ENCODE measurements at places on chromosomes 16 and 17.

GRCh38 chr17:57442401-57442823, 186.1 kb downstream of the MSI2 start:
- no peak for ATAC-seq

GRCh38 chr17:17889922-17890321, 53.1 kb upstream of the SREBF1 start:
- ATAC-seq: no peak

DNA sequence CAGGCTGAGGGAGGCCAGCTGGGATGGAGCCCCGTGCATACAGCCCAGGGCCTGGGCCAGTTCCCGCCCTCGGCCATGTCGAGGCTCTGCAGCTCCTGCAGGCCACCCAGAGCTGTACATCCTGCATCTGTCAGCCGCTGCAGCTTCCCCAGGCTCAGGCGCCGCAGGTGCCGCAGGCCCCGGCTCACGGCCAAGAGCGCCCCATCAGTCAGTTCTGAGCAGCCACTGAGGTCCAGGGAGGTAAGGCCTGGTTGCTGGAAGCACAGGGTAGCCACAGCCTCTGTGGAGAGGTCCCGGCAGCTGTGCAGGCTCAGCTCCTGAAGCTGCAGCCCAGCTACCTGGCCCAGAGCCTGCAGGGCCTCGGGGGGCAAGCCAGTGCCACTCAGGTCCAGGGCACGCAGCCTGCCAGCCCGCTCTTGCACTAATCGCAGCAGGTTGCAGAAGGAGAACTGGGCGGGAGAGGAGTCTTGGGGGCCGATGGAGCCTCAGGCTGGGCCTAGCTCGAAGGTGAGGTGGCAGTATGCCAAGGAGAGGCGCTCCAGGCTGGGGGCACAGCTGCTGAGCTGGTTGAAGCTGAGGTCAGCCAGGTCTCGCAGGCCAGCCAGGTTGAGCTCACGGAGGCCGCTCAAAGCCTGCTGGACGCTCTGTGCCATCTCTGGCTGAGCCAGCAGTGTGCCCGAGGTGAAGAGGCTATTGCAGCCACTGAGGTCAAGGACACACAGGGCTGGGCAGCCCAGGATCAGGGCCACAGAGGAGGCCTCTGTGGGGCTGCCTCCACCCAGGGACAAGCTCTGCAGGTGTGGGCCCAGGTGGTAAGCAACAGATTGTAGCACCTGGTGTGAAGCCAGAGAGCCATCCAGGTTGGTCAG, 11.4 kb downstream of the ELMO3 start:
- ATAC-seq: no peak

DNA sequence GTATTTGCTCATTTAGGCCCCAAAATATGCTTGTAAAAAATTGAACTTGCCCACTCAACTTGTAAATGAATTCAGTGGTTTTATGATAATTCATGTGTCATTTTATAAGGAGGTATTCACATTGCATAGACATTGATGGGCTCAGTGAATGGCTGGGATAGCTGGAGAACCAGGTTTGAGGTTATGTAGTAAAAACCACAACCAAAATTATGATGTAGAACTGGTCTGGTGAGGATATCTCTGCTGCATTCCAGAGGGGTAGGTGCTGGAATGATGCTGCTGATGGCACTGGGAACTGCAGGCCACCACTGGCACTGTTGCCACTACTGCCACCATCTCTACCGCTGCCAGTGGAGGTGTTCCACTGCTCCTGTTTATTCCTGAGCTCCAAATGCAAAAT, 21.5 kb upstream of the RABEP1 start:
- ATAC-seq: no peak

GRCh38 chr17:19378416-19379360, at the start of gene MAPK7:
TSS of gene MAPK7 (plus strand) at chr17:19378498. CDS start at chr17:19378901, 403 bp downstream.
- ATAC-seq: peak; percentile 5

DNA sequence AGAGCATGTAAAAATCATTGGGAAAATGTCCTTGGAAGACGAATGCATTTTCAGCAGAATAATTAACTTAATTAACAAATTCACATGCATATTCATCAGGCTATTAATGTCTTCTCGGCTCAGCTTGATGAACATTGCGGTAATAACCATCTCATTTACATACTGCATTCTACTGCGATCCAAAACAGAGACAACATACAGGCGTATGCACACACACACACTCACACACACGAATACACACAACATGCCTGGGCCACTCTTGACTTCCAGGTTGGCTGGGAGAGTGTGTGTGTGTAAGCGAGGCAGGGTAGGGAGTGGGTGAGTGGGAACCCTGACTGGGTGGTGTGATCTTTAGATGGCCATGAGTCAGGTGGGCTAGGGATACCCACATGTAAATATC, 44.7 kb downstream of the NEUROD2 start:
- no peak for ATAC-seq

DNA sequence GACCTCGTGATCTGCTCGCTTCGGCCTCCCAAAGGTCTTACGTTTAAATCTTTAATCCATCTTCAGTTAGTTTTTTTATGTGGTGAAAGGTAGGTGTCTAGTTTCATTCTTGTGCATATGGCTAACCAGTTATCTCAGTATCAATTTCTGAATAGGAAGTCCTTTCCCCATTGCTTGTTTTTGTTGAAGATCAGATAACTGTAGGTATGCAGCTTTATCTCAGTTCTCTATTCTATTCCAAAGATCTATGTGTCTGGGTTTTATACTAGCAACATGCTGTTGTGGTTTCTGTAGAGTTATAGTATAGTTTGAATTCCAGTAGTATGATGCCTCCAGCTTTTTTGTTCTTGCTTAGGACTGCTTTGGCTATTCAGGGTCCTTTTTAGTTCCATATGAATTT, 65.2 kb downstream of the TNFRSF13B start:
- peak; percentile 85 for ATAC-seq

GRCh38 chr17:2384439-2385127, 16.3 kb downstream of the MNT start:
- ATAC-seq: no peak

GRCh38 chr16:69848637-69849545, 86.8 kb downstream of the WWP2 start:
- no peak for ATAC-seq

- no peak for ATAC-seq
Measured at GRCh38 chr17:28470266-28470913, 3.1 kb upstream of the SLC13A2 start.

- no peak for ATAC-seq
Measured at GRCh38 chr16:67389911-67390815, 3.1 kb downstream of the TPPP3 start.

DNA sequence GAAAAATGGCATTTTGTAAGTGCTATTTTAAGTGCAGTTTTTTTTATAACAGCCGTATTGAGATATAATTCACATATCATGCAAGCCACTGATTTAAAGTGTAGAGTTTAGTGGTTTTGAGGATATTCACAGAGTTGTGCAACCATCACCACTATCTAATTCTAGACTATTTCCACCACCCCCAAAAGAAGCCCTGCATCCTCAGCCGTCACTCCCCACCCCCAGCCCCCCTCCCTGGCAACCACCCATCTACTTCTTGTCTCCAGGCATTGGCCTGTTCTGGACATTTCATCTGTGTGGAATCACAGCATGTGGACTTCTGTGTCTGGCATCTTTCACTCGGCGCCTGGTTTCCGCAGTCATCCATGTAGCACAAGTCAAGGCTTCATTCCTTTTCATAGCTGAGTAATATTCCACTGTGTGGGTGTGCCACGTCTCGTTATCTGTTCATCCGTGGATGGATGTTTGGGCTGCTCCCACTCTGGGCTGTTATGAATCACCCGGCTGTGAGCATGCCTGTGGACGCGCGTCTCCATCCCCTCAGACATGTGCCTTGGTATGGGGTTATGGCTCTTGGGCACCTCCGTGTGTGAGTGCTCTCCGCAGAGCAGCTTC, 138.4 kb upstream of the CIBAR2 start:
- ATAC-seq: no peak

DNA sequence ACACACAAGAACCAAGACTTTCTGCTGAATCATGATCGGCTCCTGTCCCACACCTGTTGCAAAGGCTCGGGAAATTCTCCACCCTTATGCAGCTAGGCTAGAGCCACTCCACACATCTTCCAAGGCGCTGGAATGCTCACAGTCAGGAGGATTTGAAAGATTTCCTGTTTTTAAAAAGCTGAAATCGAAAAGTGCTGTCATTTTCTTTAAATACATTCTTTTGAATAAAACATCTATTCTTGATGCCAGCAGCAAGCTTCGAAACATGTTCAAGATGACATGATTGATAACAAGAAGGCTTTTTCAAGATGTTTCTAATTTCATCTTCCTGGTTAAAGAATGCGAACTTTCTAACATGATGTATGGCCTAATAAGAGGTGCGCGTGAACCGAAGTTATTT, 219.7 kb upstream of the CDH5 start:
- no peak for ATAC-seq

DNA sequence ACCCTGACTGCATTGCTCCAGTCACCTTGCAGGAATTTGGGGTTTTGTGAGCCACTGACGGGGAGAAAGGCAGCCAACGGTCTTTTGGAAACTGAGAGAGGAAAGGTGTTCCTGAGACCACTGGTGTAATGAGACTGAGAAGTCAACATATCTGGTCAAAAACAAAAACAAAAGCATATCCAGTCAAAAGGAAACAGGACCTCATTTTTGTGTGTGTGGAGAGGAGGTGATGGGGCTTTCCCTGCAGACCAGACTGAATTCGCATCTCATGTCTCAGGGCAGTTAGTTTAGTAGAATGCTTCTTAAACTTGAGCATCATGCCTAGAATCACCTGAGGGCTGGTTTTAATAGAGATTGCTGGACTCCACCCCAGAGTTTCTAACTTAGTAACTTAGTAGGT, 198.4 kb downstream of the COPRS start:
- ATAC-seq: no peak

GRCh38 chr17:11245187-11245586, 4.2 kb downstream of the SHISA6 start:
- ATAC-seq: no peak

DNA sequence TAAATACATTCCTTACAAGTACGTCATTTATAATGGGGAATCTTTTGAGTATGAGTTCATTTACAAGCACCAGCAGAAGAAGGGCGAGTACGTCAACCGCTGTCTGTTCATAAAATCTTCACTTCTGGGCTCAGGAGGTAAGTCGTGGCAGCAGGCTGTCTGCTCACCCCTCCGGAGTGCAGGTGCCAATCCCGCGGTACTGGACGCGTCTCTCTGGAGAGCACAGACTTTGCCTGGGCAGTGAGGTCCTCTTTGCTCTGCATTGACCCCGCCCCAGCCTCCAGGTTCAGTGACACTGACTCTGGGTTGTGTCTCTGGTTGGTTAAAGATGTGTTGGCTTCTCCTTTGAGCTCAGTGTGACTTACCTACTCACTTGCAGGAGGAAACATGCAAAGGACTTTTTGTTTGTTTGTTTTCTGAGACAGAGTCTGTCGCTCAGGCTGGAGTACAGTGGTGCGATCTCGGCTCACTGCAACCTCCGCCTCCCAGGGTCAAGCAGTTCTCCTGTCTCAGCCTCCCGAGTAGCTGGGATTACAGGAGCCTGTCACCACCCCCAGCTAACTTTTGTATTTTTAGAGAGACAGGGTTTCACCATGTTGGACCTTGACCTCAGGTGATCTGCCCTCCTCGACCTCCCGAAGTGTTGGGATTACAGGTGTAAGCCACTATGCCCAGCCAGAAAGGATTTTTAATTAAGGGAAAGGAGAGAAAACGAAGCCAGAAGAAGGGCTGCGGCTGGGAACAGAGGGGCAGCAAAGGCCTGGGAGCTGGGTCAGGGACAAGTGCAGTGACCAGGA, 31.2 kb downstream of the RNF213 start:
- ATAC-seq: no peak

GRCh38 chr17:48215583-48216139, 108.1 kb downstream of the SNX11 start:
- no peak for ATAC-seq

GRCh38 chr17:80898716-80899115, 92.9 kb upstream of the CHMP6 start:
- no peak for ATAC-seq
